ENCODE measurements at places on chromosomes 2 and 18.

DNA sequence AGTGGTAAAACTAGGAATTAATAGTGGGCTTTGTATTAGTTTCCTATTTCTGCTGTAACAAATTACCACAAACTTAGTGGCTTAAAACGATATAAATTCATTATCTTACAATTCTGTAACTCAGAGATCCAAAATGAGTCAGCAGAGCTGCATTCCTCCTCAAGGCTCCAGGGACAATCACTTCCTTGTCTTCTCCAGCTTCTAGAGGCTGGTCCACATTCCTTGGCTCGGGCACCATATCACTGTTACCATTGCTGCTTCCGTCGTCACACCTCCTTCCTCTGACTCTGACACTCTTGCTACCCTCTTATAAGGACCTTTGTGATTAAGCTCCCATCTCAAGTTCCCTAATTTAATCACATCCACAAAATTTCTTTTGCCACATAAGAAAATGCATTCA lies 567.8 kb upstream of the KLHL29 start:
- DNase-seq, result no peak

GRCh38 chr2:156892467-156893281 lies 364.8 kb upstream of the GALNT5 start:
- DNase-seq, result no peak

- DNase-seq, result no peak
Observed at GRCh38 chr2:85746321-85747004, 7.3 kb upstream of the ATOH8 start.

- DNase-seq, result no peak
Observed at GRCh38 chr2:62398356-62398755, 107.6 kb downstream of the TMEM17 start.

- no peak for DNase-seq
Observed at GRCh38 chr2:234835738-234836137, 116.1 kb upstream of the SH3BP4 start.
